ENCODE measurements at places on chromosomes 7 and 10.

DNA sequence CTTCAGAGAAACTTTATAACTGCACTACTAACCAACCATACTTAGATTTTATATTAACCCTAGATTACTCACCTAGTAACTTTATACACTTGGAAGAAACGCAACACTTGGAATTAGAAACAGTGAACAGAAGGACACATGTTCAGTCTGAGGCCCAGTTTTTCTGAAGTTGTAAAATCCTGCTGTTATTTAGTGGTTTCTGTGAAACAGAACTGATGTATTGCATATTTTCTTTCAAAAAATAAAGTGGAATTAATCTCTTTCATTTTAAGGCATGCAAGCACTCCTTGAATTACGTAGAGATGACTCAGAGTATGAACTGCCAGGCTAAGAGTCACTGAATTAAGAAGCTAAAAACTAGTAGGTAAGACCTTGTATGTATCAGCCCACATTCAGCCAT lies 215.8 kb downstream of the SKAP2 start:
- no peak for DNase-seq

DNA sequence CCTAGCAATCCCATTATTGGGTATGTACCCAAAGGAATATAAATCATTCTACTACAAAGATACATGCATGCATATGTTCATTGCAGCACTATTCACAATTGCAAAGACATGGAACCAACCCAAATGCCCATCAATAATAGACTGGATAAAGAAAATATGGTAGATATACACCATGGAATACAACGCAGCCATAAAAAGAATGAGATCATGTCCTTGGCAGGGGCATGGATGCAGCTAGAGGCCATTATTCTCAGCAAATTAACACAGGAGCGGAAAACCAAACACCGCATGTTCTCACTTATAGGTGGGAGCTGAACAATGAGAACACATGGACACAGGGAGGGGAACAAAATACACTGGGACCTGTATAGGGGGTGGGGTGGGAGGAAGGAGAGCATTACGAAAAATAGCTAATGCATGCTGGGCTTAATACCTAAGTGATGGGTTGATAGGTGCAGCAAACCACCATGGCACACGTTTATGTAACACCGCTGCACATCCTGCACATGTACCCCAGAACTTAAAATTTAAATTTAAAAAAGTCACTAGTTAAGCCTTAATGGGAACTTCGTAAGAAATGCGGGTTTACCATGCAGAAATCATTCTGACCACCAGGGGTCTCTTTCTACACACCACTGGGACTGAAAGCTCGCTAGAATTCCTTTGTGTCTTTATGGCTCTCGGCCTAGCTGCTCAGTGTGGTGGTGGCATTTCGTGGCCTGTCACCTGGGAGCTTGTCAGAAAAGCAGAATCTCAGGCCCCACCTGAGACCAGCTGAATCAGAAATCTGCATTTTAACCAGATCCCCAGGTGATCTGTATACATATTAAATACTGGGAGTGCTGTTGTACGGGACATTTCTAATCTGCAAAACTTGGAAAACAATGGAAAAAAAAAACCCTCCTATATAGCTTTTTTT lies 9.5 kb downstream of the ANKRD1 start:
- DNase-seq, result peak; percentile 64

DNA sequence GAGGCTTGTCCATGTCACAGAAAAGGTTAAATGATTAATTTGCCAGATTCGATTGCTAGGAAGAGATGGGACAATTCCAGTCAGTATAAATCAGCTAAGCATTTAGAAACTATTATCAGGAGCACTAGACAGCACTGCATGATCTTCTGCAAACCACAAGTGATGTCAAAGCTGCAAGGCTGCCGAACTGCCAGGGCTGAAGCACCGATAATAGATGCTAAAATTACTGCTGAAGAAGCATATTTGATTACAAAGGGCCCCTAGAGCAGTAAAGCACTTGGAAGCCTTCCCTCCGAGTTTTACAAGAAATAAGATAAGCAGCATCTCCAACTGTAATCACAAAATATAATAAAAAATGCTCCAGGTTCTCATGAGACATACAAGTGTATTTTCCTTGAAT lies 40.6 kb downstream of the RNLS start:
- DNase-seq, result no peak

- no peak for DNase-seq
Observed at GRCh38 chr10:18759575-18759974, 100.3 kb downstream of the ARL5B start.

DNA sequence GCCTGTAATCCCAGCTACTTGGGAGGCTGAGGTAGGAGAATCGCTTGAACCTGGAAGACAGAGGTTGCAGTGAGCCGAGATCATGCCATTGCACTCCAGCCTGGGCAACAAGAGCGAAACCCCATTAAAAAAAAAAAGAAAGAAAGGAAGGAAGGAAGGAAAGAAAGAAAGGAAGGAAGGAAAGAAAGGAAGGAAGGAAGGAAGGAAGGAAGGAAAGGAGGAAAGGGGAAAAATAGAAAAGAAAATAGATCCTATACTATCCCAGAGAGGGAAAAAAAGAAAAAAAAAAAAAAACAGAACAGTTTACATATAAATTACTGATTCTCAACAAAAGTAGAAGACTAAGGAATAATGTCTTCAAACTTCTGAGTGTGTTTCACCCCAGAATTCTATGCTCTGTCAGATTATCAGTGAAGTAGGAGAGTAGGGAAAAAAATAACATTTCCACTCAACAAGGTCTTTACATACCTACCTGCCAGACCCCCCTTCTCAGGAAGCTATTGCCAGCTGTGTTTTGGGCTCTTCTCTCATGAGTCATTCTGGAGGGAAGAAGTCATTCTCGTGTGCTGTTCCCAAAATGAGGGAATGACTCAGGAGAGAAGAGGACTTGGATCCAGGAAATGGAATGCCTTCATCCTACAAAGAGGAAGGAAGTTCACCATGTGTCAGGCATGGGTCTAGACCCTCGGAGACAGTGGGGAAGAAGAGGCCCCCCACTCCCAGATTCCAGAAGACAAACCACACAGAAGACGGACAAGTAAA lies 20.9 kb downstream of the RGS10 start:
- no peak for DNase-seq

GRCh38 chr10:133318494-133319127 lies 9.9 kb downstream of the ZNF511 start:
- peak; percentile 24 for DNase-seq

DNA sequence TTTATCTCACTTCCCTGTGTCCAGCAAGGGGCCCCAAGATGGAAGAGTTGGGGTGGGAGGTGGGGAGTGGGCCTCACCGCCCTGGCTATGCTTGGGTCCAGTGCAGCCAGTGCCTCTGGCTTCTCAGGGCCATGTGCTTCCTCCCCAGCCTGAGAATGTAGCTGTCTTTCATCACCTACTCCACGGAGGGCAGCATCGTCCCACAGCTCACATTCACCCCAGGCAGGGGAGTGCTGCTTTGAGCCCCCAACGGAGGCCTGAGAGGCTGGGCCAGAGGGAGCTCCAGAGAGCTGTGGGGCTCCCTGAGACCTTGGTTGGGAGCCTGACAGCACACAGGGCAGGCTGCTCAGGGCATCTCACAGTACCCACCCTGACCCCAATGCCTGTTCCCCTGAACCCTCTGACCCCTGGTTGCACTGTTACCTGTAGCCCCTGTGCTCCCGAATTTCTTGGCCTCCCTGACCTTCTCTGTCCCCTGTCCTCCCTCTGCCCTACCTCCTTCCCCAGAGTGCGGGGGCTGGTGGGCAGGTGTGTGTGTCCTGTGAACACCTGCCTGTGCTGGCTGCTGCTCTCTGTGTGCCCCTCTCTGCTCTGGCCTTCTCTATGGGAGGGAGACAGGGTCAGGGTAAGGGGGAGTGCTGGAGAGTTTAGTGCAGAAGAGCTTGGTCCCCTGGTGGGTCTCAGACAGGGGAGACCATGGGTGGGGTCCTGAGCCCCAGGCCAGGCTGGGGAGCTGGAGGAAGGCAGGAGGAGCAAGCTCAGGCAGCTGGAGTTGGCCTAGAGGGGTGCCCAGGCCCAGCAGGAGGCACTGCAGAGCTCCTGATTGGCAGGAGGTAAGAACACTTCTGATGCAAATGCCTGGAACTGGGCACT lies 19.6 kb upstream of the ZNF488 start:
- no peak for DNase-seq

DNA sequence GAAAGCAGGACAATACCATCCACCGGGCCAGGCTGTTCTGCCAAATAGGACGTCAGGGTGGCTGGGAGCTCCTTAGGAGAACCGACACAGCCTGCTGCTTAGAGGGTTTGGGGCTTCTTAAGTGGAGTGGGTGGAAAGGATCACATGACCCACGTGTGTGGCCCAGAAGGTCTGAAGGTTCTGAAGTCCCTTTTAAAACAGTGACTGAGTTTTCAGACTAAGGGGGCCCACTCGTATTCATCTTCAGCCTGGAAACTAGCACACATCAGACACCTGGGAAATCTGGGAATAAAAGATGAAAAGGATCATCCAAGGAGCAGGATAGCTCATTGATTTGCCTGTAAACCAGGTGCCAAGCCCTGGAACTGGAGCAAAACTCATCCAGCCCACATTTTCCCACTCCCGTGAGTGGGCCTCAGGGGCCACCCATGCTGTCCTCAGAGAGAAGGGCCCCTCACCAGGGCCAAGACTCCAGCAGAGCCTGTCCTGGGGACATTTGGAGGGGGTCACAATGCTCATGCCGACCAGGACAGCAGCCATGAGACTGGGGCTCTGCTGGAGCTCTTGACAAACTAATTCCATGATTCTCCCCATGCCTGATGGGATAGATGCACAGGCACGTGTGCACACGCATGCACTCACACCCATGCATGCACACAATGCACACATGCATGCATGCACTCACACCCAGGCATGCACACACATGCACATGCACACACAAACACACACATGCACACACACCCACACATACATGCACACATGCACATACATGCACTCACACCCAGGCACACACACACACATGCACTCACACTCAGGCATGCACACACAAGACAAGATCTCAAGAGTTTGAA lies 168.8 kb upstream of the PPP2R2D start:
- no peak for DNase-seq

DNA sequence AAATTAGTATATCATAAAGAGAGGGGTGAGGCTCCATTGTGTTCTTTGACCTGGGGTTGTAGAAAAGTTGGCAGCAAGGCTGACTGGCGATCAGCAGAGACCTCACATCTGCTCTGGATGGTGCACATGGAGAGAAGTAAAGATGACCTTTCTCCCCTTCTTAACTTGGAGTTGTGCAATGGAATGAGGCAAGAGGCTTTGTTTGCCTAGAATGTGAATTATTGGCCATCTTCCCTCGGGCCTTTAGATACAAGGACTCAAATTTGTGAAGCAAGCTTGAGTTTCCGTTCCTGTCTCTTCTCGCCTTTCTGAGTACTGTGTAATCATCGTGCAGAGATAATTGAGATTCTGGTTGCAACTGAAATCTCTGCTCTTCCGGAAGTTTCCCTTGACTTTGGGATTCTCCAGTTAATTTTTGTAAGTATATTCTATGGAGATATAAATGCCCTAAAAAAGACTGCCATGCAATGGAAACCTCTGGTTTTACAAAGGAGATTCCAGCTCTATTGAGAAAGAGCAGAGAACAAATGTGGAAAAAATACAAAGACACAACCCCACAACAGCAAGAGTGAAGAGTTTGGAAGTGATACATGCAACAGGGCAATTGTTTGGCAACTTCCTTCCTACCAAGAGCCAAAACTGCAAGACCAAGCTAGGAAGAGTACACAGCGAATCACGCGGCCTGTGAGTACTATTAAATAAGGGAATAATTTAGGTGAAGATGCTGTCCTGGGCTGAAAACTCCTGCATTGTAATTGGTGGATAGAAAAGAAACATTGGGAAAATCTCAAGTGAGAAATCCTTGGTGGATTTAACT lies 542.3 kb upstream of the NRP1 start:
- DNase-seq, result no peak

DNA sequence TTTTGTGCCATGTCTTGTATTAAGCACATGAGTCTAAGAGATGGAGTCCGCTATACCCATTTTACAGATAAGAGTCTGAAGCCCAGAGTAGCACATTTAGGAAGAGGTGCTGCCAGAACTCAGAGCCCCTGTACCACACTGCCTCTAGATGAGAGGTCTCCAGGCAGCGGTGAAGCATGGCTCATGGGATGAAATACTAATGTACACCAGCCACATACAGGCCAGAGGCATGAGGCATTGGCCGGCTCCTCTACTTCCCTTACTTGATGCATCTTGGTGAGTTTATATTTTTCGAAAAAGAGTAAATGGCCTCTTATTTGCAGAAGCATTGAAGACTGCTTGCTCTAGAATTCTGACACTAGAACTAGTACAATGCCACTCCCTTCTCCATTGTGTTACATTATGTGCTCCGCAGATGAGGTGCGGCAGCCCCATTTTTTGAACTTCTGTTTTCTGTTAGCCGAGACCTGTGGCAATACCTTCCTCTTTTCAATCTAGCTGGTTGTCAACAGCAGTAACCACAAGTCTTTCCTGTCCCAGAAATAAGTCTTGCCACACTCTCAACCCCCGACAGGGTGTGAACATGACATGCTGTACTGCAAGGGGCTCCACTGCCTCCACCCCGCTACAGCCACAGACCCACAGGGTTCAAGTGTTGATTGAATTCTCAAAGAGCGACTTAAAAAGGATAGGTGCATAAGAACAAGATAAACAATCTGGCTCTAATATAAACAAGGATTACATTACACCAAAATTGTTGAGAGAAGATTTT lies 145.3 kb downstream of the CELF2 start:
- DNase-seq, result no peak

DNA sequence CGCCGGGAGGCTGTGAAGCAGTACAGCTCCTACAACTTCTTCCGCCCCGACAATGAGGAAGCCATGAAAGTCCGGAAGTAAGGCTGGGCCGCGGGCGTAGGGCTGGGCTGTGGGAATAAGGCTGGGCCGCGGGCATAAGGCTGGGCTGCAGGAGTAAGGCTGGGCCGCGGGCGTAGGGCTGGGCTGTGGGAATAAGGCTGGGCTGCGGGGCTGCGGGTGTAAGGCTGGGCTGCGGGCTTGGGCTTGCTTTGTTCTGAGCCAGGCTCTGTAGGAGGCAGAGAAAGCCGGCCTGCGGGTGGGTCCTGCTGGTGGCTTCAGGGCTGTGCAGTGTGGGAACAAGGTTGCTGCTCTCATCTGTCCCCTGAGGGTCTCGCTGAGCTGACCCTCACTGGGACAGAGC lies 12.5 kb downstream of the PFKFB3 start:
- no peak for DNase-seq

DNA sequence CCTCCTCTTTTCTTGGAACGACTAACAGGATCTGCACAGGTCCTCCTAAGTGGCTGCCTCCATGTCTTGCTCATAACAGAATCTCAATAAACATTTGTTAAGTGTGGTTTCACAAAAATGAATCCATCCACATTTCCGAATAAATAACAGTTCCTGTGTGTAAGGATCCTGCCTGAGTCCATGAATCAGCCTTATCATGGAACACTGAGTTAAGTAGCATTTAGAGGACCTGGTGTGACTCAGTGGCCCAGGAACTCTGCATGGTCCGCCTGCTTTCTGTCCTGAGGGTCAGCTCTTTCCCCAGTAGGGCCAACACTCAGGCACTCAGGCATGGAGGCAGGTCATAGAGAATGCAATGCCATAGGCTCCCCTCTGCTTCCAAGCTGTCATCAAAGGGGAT lies 15.8 kb upstream of the C10orf90 start:
- DNase-seq, result no peak

GRCh38 chr7:80859272-80859970 lies 59.4 kb downstream of the SEMA3C start:
- no peak for DNase-seq

GRCh38 chr7:64882341-64883112 lies 20.5 kb upstream of the ZNF273 start:
- no peak for DNase-seq

Measured in foreskin melanocyte (primary cell).